ENCODE measurements at places on chromosomes 6 and 20.

DNA sequence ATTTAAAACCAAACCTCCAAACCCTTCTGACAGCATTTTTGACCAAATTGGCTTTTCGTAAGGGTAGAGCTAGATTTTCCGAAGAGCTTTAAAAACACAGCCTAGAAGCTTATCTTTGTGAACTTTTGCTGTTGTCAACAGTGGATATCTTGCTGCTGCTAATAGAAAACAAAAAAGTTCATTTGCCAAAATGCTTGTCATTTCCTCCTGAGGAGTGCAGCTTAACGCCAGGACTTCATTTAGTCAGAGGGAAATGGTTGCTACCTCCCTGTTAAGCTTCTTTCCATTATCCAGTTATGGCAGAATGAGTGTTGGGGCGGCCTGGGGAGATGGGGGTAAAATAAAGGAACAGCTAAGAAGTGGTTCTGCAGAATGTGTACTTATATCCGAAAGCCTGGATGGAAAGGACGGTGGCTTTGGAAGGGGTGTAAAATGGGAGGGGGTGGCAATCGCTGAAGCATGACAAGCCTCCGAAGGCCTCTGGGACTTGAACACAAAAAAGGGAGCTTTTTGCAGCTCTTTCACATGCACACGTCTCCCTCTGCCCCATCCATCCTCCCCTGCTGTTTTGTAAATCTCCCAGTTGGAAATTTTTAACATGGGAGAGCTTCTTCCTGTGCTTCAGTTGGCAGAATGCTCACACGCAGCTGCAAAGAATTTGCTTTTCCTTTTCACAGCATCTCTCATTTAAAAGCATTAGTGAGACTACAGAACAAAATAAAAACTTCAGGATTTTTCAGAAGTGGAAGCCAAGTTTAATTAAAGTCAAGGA is 22.5 kb downstream of the JARID2 start:
- DNase-seq, result no peak

GRCh38 chr6:144265390-144265789 is 19.7 kb upstream of the UTRN start:
- DNase-seq, result no peak

- no peak for DNase-seq
Observed at GRCh38 chr6:166532302-166532701, 54.2 kb downstream of the RAMACL start.

DNA sequence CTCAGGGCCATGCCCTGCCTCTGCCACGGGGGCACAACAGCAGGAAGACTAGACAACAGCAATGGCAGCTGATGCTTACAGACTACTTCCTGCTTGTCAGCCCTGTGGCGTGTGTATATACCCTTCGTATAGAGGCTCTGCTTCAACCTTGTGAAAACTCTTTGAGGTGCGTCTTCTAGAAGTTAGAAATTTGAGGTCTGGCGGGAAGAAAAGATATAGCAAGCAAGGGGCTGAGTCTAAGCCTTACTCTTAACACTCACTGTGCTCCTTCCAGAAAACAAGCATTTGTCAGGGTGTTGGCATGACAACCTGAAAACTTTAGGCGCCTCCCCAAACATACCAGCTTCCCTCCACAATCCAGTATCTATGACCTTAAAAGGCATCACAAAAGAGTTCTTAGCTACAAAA is 33.3 kb downstream of the JPH2 start:
- DNase-seq, result no peak

DNA sequence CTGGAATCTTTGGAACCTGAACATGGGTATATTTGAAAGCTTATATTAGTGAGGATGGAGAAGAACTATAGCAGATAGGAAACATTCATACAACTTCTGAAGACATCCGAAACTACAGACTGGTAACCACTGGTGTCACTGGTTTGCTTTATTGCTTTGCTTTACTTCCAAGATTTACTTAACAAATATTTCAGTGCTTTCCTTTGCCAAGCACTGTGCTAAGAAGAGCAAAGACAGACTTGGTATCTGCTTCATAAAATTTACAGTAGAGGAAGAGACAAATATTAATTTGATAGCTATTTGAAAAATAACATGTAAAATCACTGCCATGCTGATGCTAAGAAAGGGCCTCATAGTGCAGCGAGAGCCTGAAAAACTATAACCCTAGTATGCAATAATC is 1.8 kb downstream of the TPD52L1 start:
- DNase-seq, result no peak

DNA sequence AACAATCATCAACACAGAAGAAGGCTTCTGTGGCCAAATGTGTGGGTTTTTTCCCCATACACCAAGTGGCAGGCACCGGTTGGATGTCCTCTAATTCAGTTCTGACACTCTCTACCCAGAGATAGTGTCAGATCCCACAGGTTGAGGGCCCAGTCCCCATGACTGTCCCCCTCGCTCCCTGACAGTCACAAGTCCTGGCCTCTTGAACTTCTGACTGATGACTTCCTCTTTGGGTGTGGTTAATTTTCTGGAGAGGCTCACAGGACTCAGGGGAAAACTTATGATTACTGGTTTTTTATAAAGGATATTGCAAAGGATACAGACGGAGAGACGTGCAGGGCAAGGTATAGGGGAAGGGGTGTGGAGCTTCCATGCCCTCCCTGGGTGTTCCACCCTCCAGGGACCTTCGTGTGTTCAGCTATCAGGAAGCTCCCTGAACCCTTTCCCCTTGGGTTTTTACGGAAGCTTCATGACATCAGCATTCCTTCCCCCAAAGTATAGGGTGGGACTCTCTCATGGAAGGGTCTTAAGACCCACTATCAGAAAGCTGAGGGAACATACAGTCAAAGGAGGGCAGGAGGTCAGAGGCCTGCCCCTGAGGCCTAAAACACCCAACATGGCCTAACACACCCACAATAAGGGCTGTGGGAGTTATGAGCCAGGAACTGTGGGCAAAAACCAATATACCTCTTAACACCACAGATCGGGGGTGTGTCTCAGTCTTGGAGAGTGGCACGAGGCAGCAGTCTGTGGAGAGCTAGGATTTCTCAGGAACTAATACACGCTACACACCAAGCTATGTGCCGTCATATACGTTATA is 33.3 kb downstream of the FARS2 start:
- DNase-seq, result no peak

GRCh38 chr20:49768204-49769047 is 44.2 kb upstream of the SLC9A8 start:
- DNase-seq, result no peak

GRCh38 chr6:129695373-129696027 is 14.5 kb downstream of the ARHGAP18 start:
- no peak for DNase-seq

- no peak for DNase-seq
Observed at GRCh38 chr20:7933346-7933745, 6.9 kb downstream of the HAO1 start.

GRCh38 chr20:59784791-59785668 is 148.4 kb downstream of the SYCP2 start:
- no peak for DNase-seq

DNA sequence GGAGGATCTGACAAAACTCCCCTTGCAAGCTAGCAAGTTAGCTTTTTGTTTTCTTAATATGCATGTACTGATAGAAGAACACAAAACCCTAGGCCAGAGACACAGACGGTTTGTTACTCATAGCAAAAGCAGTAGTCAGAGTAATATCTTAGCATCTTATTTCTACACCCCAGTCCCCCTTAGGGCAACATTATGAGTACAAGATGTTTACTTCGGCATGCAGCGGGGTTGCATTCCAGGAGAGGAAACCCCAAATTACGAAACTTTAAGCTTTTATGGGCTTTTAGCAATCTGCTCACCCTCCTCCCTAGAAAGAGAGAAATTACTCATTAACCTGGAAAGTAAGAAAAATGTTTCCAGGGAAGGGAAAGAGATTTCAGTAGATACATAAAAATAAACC is 1286.9 kb downstream of the EPHA7 start:
- no peak for DNase-seq

DNA sequence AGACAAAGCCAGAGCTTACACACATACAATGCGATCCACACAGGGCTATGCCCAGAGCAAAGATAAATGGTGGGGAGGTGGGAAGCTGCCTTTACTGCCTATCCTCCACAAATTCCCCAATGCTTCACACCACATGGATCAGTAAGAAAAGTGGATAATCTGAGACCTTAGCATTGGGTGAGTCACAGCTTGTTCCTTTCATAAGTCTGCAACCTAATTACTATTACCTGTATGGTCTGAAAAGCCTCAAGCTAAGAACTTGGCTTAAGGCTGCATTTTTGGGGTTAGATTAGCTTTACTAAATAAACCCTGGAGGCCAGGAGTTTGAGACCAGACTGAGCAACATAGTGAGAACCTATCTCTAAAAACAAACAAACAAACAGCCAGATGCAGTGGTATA is 66.0 kb upstream of the BTBD3 start:
- DNase-seq, result no peak

GRCh38 chr20:62356589-62357186 is 10.4 kb downstream of the LAMA5 start:
- no peak for DNase-seq

DNA sequence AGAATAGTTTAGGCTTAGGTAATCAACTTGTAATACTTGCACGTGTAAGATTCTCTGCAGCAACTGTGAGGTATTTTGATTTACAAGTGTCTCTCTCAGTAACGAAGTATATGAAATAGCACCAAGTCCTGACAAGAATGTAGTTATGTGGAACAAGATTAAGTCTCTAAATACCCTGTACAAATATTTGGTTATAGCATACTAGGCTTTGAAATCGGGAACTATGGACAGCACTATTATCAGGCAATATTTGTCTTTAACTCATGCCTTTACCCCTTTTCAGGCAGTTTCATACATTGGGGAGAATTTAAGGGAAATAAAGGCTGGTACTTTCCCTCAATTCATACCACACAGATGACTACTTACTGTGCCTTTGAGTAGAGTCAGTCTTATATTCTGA is 93.2 kb downstream of the GRIK2 start:
- DNase-seq, result no peak

DNA sequence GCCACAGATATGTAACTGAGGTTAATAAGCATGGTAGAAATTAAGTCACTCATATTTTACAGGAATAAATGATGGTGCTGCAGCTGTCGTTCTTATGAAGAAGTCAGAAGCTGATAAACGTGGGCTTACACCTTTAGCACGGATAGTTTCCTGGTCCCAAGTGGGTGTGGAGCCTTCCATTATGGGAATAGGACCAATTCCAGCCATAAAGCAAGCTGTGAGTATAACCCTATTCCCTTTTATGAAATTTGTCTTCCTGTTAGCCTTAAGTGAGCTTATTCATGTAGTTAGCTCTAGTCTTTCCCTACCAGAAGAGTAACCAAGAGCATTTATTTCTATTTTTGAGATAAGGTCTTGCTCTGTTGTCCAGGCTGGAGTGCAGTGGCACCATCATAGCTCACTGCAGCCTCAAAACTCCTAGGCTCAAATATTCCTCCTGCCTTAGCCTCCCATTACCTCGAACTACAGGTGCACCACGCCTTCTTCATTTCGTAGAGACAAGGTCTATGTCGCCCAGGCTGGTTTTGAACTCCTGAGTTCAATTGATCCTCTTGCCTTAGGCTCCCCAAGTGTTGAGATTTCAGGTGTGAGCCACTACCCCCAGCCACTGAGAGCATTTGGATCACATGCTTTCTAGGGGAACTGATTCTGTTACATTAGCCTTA is 12.0 kb downstream of the TCP1 start:
- DNase-seq, result no peak

DNA sequence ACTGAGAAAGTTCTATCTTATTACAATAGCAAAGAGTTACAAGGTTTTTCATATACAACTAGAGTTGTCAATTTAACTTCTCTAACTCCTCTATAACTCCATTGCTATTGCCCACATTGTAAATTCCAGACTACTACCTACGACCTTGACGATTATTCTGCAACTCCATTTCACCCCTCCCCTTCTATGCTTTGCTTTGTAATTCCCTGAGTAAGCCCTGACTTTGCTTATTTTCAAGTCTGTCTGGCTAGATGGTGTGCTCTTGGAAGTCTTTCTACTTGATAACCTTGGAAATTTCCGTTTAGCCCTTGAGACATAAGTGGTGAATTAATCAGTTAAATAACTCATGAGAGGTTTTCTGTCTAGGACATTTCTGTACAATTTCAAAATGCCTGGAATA is 161.4 kb downstream of the C6orf58 start:
- no peak for DNase-seq

- no peak for DNase-seq
Observed at GRCh38 chr6:2108700-2109306, 136.6 kb downstream of the GMDS start.
